ENCODE measurements at places on chromosomes 5 and 9.

GRCh38 chr9:97980918-97981845 lies 2.0 kb upstream of the ANP32B start:
- DNase-seq = no peak

DNA sequence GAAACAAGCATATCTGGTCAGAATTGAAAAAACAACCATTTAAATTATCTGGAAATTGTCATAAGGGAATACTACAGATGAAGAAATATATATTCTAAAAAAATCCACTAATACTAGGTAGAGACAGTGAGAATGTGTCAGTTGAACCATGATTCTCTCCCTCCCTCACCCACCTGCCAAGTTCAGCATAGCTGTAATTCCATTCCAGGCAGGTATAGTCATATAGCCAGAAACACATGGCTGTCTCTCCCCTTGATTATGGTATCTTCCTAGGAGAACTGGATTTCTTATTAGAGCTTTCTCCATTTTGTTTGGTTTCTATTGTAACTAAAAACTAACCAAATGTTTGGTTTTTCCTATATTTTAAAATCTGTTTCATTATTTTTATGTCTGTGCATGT lies 509.2 kb downstream of the CDH10 start:
- no peak for DNase-seq

DNA sequence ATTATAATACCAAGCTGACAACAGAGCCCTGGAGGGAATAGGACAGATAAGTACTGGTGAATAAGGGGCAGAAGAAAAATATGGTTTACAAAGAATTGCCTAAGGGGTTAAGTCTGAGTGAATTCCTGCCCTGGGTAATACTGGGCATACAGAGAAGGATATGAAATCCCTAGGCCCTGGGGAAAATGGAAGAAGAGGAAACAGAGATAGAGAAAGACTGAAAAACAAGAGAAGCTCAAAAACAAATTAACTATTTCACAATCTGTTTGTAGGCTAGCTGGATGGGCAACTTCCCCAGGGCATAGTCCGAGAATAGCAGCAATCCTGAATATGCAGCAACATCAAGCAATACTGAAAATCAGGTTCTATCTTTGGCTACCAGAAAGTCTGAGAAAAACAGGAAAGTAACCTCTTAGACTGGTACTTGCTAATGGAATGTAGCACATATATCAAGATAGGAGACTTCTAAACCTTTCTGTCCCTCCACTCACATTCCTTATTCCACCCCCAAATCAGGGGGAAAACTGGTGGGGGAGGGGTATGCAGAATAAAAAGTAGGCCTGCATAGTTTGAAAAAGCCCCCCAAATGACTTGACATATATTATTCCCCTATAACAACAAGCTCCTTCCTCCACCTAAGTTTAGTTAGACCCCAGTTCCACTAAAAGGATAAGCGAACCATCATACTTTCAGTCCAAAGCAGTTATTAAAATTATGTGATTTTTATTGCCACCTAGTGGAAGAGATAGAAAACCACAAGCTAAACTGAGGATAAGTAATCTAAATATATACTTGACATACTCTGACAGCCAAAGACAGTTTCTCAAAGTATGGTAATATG lies 20.6 kb downstream of the SLC38A9 start:
- no peak for DNase-seq

DNA sequence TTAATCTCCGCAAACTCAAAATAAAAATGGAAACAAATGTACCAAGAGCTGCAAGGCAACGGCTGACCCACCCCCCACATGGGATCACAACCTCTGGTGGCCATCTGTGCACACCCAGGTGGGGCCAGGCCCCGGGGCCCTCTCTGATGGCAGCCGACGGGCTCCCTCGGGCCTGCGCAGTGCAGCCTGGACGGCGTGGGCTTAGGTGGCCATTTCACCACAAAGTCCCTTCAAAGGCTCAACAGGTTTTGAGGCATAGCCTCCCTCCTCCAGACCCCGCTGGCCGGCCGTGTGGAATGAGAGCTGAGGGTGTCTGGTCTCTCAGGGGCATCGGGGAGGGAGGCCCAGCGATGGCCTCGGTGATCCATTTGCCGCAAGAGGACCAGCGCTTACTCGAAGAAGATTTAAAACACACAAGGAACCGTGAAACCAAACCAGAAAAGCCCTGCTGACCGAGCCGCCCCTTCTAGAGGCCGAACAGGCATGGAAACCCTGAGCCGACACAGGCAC lies 42.7 kb upstream of the CEP72 start:
- DNase-seq = no peak

- no peak for DNase-seq
Measured at GRCh38 chr9:2161661-2162060, 146.5 kb downstream of the SMARCA2 start.

Data from stimulated activated CD4-positive, alpha-beta T cell treated with anti-CD3 and anti-CD28 coated beads, Interleukin-4, amount 100 ng/mL, for 48 hours (primary cell).